ENCODE measurements at places on chromosomes 3 and 15. TPM values are rescaled to one million over a fixed set of nuclear protein-coding genes. Genes with fewer than 3 reads are reported as not detected.

- DNase-seq, result no peak
Measured at GRCh38 chr15:71385026-71385425, 269.8 kb downstream of the THSD4 start.

- DNase-seq, result no peak
Measured at GRCh38 chr3:138361561-138361971, 13.2 kb downstream of the MRAS start.

- DNase-seq, result peak; percentile 47
Measured at GRCh38 chr15:89898614-89899294, 5.0 kb upstream of the AP3S2 start.

DNA sequence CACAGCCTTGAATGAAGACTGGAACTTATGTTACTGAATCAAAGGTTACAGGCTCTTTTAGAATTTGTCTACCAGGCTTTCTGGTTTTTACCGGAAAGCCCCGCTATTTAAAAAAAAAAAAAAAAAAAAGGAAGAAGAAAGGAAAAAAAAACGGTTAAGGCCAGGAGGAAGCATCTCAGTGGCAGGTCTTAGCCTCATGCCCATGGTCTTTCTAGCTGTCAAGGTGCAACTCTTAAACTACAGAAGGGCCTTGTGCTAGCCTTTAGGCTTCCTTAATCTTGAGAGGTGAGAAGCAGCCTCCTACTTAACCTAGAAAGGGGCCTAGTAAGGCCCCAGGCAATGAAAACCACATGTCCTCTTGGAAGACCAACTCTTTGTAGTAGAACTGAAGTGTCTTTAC lies 77.5 kb downstream of the TBC1D5 start:
- no peak for DNase-seq

DNA sequence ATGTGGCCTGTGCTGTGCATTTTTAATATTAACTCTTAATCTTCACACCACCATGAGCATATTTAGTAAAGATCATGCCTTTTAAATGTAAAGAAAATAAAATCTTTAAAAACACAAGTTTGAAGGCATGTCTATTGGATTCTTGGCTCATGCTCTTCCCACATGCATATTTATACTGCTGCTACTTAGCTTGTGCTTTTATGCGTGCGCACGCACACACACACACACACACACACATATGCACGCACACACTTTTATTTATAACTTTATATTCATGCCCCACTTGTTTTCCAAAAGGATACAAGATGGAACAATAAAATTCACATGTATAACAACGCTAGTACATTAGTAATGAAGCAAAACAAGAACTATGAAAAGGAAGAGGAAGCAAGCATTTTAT lies 36.1 kb upstream of the ZPLD1 start:
- DNase-seq, result no peak

GRCh38 chr3:196288141-196288460 lies 575 bp upstream of the PCYT1A start:
- DNase-seq, result no peak

DNA sequence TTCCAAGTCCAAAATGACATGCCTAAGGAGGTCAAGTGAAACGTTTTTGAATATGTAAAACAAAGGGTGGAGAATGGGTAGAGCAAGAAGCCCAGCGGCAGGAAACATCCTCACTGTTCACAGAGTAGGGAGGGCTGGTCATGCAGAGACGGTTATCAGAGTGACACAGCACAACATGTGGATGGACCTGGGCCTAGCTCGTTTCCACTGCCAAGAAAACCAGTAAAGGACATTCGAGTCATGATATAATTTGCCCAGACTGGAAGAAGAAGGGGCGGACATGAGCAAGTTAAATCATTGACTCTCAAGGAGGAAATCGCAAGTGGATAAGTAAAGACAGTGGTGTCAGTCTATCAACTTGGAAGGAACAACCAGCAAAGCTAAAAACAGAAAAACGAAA lies 89.3 kb downstream of the LRIG1 start:
- DNase-seq, result no peak

DNA sequence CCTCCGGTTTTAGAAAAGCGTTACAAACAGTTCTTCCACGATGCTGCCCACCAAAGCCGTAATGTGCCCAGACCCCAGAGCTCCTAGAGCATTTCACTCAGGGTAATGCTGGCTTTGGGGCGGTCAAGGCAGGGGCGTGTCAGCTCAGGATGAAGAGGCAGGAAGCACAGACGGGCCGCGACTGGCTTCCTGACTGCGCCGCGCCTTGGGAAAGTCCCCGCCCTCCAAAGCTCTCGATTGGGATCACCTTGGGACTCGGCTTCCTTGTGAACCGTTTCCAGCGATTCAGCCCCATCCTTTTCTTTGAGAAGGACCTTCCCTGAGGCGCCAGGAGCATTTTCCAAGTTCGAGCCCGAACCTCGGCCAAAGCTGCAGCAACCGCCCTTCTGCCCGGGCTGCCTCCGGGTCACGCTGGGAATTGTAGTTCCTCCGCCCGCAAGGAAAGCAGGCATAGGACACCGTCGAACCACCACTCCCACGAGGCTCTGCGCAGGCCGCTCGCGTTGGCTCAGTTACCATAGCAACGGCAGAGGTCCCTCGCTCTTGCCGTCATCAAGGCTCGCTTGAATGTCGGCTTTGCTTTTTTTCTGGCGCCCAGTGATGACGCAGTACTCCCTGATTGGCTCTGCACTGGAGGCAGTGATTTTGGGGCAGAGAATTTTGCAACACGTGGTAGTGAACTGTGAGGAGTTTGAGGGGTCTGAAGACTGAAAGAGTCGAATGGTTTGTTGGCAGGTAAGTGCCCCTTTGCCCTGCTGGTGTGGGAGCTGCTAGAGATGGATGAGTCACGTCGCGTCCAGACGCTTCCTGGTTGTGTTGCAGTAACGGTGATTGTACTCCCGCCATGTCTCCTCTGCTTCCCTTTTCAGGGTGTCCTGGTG lies at the start of the genes CCDC191 and QTRT2:
TSS of gene CCDC191 (minus strand) at position 397 of the 881 bp plus-strand sequence. CDS start at position 337, 60 bp downstream.
TSS of gene QTRT2 (plus strand) at position 608 of the 881 bp plus-strand sequence. CDS start 8,521 bp downstream, outside the sequence.
- peak; percentile 100 for DNase-seq

GRCh38 chr3:330494-331115 lies 134.0 kb downstream of the CHL1 start:
- no peak for DNase-seq

- DNase-seq, result no peak
Measured at GRCh38 chr15:65027593-65027992, 1.8 kb downstream of the MTFMT start.

DNA sequence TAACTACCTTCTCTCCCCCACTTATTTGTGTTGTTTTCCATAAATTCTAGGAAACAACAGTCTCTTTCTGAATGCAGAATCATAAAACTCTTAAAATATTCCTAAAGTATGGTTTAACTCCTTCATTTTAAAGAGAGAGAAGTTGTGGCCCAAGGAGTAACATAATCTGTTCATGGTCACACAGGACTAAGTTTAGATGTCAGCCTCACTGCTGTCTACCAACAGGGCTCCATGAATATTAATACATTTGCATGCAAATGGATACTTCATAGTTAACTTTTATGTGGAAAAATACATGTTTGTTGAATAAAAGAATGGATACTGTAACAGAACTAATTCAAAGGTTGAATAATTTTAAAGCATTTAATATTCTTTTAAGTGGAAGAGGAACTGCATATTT lies 18.5 kb upstream of the IL1RAP start:
- DNase-seq, result no peak

DNA sequence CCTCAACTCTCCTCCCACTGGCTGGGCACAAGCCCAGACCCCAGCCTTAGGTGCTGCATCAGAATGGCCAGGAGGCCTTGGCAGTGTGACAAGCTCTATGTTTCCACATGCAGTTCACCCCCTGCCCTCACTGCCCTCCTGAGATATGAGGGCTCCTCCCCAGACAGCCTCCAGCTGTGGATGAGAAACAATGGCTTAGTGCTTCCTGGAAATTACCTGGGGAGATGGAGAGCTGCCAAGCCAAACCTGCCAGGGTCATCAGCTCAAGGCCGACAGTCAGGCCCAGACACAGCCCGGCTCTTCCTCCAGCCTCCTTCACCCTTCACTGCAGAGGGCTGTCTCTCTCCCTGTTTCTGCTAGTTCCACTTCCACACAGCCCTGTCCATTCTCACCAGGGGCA lies 76.3 kb downstream of the MYLK start:
- peak; percentile 65 for DNase-seq

- no peak for DNase-seq
Measured at GRCh38 chr3:172226831-172227230, 187.5 kb downstream of the FNDC3B start.

- peak; percentile 50 for DNase-seq
Measured at GRCh38 chr15:61050844-61051568, 178.1 kb downstream of the RORA start.

- DNase-seq, result peak; percentile 17
Measured at GRCh38 chr15:93121973-93122910, 33.2 kb upstream of the RGMA start.

DNA sequence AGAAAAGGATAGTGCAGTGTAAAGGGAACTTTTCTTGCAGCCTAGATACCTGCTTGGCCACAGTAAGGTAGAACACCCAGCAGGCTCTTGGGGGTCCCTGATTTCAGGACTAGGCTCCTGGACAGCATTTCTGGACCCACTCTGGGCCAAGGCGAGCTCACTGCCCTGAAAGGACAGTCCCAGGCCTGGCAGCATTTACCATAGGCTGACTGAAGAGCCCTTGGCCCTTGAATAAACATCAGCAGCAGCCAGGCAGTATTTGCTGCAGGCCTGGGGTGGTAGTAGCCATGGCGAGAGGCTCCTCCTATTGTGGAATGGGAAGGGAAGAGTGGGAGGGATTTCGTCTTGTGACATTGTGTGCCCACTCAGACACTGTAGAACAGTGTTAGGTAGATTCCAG lies 529.2 kb downstream of the TUSC7 start:
- no peak for DNase-seq

GRCh38 chr15:45429941-45430792 lies 51.8 kb upstream of the GATM start:
- peak; percentile 71 for DNase-seq

- no peak for DNase-seq
Measured at GRCh38 chr3:66496746-66497145, 4.1 kb downstream of the LRIG1 start.

- no peak for DNase-seq
Measured at GRCh38 chr3:115187149-115187757, 40.2 kb upstream of the ZBTB20 start.

- peak; percentile 30 for DNase-seq
Measured at GRCh38 chr3:63655519-63655918, 3.0 kb downstream of the SNTN start.

GRCh38 chr15:41907141-41907540 lies 13.3 kb upstream of the SPTBN5 start:
- DNase-seq, result no peak

GRCh38 chr3:25555695-25556437 lies 108.8 kb downstream of the TOP2B start:
- no peak for DNase-seq

DNA sequence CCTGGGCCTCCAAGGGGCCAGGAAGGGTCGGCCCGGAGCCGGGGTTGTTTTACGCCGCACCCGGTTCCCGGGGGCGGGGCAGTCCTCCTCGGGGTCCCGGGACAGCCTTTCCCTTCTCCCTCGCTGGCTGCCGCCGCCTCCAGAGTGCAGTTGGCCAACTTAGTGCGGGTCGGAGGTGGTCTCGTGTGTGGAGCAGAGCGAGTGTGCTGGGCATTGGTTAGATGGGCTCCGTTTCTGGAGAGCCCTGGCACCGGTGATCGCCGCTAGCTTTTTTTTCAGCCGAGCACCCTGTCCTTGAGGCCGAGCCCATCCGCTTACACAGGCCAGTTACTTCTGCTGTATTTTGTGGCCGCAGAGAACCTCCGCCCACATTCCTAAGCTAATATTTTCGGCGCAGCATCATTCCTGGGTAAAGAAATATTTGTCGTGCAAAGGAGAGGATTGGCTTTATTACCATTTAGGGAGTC lies 585 bp downstream of the KIF23 start:
- DNase-seq, result peak; percentile 85

- no peak for DNase-seq
Measured at GRCh38 chr3:139104062-139104461, 59.4 kb upstream of the PRR23C start.

DNA sequence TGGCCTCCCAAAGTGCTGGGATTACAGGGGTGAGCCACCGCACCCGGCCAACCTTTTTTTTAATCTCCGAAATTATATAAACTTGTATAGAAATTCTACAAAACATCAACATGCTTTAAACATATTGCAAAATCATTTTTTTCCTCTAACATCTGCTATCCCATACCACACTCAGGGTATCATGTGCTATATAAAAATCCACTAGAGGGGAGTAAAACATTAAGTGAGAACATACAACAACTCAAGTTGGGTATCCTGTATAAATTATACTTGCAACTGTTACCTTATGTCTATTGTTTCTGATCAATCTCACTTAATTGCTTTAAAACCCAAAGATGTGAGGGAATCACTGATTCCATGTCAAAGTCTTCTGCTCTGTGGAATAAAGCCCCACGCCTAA lies 71.9 kb upstream of the FBN1 start:
- no peak for DNase-seq

- DNase-seq, result no peak
Measured at GRCh38 chr3:44396200-44397171, 57.9 kb downstream of the TCAIM start.

- DNase-seq, result no peak
Measured at GRCh38 chr3:176794406-176794805, 402.9 kb downstream of the TBL1XR1 start.

GRCh38 chr15:38576837-38577236 lies 12.2 kb upstream of the RASGRP1 start:
- no peak for DNase-seq

DNA sequence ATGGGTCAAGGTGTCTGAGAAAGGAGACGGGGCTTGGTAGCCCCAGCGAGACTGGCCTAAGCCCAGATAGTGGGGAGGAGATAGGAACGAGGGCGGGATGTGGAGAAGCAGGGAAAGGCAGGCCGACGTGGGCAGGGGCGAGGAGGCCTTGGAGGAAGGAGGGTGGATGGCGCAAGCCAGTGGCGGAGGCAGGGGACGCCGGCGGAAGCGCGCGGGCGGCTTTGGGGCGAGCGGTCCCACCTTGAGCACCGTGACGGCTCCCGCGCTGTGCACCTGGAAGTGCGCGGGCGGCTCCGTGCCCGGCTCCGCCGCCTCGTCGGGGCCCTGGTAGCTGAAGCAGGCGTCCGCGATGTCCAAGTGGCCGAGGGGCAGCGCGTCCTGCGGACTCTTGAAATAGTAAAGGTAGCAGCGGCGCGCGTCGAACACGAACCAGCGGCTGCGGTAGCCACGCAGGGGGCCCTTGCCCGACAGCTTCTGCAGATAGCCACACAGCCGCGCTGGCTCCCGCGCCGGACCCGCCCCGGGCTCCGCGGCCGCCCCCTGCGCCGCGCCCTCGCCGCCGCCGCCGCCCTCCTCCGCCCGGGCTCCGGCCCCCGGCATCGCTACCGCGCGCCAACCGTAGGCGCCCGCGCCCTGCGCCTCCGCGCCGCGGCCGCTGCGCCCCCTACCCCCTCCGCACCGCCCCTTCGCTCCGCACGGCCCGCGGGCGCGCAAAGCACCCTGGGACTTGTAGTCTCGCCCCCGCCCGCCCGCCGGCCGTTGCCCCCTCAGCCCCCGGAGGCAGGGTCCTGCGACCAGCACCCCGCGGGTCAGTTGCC lies at the start of gene TBC1D2B:
TSS of gene TBC1D2B (minus strand) at position 659 of the 818 bp plus-strand sequence. CDS start at position 600, 59 bp downstream.
- peak; percentile 66 for DNase-seq

- DNase-seq, result no peak
Measured at GRCh38 chr15:84868037-84868880, 16.2 kb upstream of the SLC28A1 start.

Gene MEIS2
- total RNA-seq, result 35.3 TPM

Gene NME9
- not detected for total RNA-seq

Gene GAP43
- total RNA-seq, result 0.12 TPM

Gene UTS2B
- not detected for total RNA-seq

Gene RTP3
- not detected for total RNA-seq

Gene PYDC2
- total RNA-seq, result not detected

Gene SLC51B
- not detected for total RNA-seq

Gene PCOLCE2
- total RNA-seq, result 13.8 TPM

Gene CACNA2D3
- 1.3 TPM for total RNA-seq

Gene SEMA3G
- 0.34 TPM for total RNA-seq

Gene DPPA2
- 0.68 TPM for total RNA-seq

Gene PRTG
- total RNA-seq, result 2.9 TPM

Gene CFAP20DC
- 3.4 TPM for total RNA-seq

Gene SPINK8
- not detected for total RNA-seq

Gene GXYLT2
- 3.7 TPM for total RNA-seq
